ENCODE measurements at places on chromosomes 2 and 18. TPM values are rescaled to one million over a fixed set of nuclear protein-coding genes. Genes with fewer than 3 reads are reported as not detected.

DNA sequence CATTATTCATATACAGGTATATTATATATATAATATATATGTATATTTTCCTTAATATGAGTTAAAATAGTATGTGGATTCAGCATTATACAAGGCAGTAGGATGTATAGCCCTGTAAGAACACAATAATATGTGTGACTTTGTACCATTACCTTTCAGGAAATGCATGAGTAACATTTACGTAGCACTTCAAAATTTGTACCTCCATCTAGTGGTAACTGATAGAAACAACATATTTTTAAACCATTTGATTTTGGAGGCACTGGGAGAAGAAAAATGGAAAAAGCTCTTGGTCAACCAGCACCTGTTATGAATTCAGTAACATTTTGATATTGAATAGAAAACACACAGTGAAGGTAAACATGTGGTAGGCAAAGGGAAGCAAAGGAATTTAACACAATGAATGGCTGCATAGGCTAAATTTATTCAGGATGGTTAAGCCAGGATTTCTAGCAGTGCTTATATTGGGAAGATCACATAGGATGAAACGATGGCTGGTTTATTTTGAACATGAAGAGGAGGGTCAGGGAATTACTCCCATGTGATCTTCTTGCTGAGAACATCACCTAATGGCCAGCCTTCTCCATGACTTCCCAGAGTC is 565.5 kb downstream of the CCDC85A start:
- H3K36me3 ChIP-seq, result no peaks in the 10 kb centered on the region
- no peak overlapping the region for H3K27ac ChIP-seq
- peak; percentile 22 for DNase-seq
- H3K4me3 ChIP-seq, result no peak overlapping the region
- no peaks in the 10 kb centered on the region for H3K27me3 ChIP-seq
- H3K4me1 ChIP-seq, result no peaks in the 10 kb centered on the region

Gene SCTR
- not detected for total RNA-seq

Gene BMP10
- not detected for total RNA-seq

DNA sequence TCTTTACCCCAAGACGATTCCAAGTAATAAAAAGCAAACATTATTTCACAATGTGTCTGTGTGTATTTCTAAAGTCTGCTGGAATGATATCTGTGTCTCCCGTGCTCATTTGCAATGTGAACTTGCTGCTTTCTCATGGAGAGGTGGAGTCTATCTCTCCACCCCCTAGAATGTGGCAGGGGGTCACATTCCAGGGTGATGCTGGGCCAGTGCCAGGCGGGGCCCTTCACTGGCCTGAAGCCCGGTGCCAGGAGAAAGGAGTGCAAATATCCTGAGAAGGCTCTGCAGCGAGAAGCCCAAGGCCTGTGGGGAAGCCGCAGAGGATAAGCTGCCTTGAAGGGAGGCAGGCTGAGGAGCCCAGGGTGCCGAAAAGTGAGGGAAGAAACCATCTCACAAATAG is 26.8 kb upstream of the LDLRAD4 start:
- peaks cover 10% of the 10 kb centered on the region for H3K27me3 ChIP-seq
- no peak overlapping the region for H3K27ac ChIP-seq
- H3K4me3 ChIP-seq, result no peak overlapping the region
- H3K36me3 ChIP-seq, result no peaks in the 10 kb centered on the region
- no peaks in the 10 kb centered on the region for H3K4me1 ChIP-seq
- no peak for DNase-seq

DNA sequence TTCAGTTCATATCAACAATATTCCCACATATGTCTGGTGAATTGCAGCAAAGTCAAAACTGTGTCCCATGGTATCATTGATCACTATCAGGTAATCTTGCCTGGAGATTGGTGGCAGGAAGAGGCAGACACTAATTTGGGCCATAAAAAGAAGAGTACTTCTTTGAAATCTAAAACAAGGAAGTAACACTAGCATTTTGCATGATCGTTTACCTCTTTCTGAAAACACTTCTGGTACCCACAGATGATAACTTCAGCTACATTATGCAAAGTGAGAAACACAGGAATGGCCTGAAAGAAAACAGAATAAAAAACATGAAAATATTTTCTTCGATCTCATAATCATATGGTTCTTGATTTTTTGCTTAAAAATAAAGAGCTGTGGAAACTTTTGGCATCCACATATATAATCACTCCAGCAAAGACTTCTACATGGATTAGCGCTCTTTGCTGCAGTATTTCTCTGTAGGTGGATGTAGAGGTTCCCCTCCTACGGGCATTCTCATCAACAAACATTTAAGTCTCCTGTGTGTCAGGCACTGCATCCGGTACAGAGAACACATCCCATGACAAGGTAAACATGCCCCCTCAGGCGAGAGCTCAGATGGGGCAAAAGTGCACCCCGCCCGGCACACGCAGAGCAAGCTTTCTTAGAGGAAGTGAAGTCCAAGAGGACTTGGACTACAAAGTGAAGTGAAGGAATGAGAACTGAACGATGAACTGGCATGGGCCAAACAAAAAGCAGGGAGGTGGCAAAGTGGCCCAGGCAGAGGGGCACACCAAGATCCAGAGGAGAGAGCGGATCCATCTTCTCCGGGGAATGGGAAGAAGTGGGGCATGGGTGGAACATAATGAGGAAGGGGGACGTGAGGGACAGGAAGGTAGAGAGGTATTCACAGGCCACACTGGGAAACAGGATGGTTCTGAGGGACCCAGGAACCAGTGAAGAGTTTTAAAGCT is 68.0 kb upstream of the RIOK3 start:
- no peaks in the 10 kb centered on the region for H3K36me3 ChIP-seq
- H3K4me3 ChIP-seq, result no peak overlapping the region
- no peak overlapping the region for H3K27ac ChIP-seq
- no peak for DNase-seq
- H3K27me3 ChIP-seq, result no peaks in the 10 kb centered on the region

- no peak for DNase-seq
- no peaks in the 10 kb centered on the region for H3K36me3 ChIP-seq
- no peaks in the 10 kb centered on the region for H3K27me3 ChIP-seq
- H3K27ac ChIP-seq, result no peak overlapping the region
Measured at GRCh38 chr2:232219932-232220331, 158.6 kb upstream of the ALPP start.

DNA sequence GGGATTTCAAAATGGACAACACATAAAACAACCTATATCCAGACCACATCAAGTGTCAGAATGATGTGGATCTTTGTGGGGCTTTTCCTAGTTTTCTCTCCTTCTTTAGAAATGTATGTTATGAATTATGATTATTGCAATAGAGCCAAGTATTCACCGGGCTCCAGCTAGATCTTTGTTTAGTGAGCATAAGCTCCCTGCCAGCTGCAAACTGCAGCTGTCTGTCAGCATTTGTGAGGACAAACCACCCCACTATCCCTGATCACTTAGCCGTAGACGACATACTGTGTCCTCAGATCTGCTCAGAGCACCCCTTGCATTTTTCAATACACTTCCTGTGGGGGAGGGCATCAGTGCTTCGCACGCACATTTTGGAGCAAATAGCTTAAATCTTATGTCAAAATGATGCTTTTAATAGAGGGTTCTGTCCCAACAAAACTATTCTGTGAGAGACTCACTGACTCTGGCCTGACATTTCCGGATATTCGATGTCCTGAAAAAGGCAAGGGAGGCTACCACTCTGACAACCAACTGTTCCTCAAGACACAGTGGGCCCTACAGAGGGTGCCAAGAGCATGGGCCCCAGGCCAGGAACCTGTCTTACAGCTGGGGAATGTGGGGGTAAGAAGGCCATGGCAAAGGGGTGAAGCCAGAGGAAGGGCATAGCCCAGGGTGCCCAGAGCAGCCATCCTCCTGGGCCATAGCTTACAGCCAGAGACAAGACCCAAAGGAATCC is 346.0 kb downstream of the ARHGAP15 start:
- no peak overlapping the region for H3K27ac ChIP-seq
- H3K4me1 ChIP-seq, result peaks cover 31% of the 10 kb centered on the region
- no peak for DNase-seq
- no peak overlapping the region for H3K4me3 ChIP-seq
- H3K27me3 ChIP-seq, result no peaks in the 10 kb centered on the region
- H3K36me3 ChIP-seq, result no peaks in the 10 kb centered on the region

DNA sequence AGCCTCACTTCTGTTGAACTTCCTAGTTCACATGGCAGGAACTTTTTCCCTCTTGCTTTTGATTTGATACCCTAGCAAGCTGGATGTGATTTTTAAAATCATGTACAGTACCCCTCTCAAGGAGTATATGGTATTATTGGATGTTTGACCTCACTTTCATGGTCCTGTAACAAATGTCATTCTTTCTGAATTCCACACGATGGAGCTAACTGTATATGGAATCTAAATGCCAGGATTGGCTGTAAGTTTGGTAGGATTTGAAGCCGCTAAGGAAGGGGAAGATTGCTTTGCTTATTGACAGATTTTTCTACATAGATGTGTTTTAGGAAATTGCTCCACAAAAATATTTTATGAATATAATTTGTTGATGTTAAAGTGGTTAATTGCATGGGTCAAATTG is 18.3 kb downstream of the MAIP1 start:
- H3K4me3 ChIP-seq, result no peak overlapping the region
- H3K36me3 ChIP-seq, result 0 out of 2 replicates have a peak, but pooled peaks cover 5% of the 10 kb centered on the region
- no peak overlapping the region for H3K27ac ChIP-seq
- 0 out of 2 replicates have a peak, but pooled peaks cover 5% of the 10 kb centered on the region for H3K4me1 ChIP-seq
- DNase-seq, result peak; percentile 12
- no peaks in the 10 kb centered on the region for H3K27me3 ChIP-seq

Gene COL4A3
- not detected for total RNA-seq

DNA sequence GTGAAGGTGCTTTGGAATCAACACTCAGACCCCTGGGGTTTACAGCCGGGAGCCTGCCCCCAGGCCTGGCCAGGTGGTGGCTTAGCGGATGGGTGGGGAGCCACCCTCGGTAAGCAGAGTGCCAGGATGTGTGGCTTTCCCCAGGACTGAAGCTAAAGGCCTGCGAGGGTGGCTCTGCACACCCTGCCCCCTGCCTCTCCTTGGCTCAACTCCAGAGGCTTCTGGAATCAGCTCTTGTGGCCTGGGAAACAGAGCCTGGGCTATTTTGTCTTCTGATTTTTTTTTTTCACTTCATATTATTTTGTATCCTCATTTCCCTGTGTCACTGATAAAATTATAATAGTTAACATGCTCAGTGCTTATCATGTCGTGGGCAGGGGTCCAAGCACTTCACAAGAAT is 79.8 kb downstream of the RHOB start:
- H3K4me3 ChIP-seq, result no peak overlapping the region
- H3K4me1 ChIP-seq, result peaks cover 29% of the 10 kb centered on the region
- no peak for DNase-seq
- no peaks in the 10 kb centered on the region for H3K36me3 ChIP-seq
- H3K27ac ChIP-seq, result no peak overlapping the region

- no peak for DNase-seq
- peaks cover 10% of the 10 kb centered on the region for H3K27me3 ChIP-seq
- H3K36me3 ChIP-seq, result no peaks in the 10 kb centered on the region
- peaks cover 5% of the 10 kb centered on the region for H3K4me1 ChIP-seq
Measured at GRCh38 chr2:148909114-148909513, 34.1 kb downstream of the KIF5C start.

Gene BOK
- 338 TPM for total RNA-seq

GRCh38 chr18:26614374-26614773 is 66.0 kb upstream of the KCTD1 start:
- no peak overlapping the region for H3K4me3 ChIP-seq
- H3K36me3 ChIP-seq, result no peaks in the 10 kb centered on the region
- peaks cover 10% of the 10 kb centered on the region for H3K4me1 ChIP-seq
- no peak for DNase-seq
- H3K27ac ChIP-seq, result no peak overlapping the region
- H3K27me3 ChIP-seq, result no peaks in the 10 kb centered on the region

DNA sequence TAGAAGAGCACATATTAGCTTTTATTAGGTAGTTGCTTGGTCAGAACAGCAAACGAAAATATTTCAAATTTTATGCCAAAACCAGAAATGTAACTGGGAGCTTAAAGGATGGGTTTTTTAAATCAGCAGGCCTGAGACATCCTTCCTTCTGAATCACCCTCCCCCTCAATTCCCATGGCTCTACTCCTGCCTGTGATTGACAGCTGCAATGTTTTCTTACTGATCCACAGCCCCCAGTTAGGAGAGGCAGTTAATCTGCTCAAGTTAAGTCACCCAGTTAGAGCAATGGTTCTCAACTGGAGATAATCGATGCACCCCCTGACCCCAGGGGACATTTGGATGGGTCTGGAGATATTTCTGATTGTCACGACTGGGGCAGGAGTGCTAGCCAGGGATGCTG is 24.9 kb downstream of the KCTD18 start:
- H3K36me3 ChIP-seq, result peaks cover 8% of the 10 kb centered on the region
- H3K27me3 ChIP-seq, result no peaks in the 10 kb centered on the region
- H3K27ac ChIP-seq, result no peak overlapping the region
- H3K4me3 ChIP-seq, result no peak overlapping the region

DNA sequence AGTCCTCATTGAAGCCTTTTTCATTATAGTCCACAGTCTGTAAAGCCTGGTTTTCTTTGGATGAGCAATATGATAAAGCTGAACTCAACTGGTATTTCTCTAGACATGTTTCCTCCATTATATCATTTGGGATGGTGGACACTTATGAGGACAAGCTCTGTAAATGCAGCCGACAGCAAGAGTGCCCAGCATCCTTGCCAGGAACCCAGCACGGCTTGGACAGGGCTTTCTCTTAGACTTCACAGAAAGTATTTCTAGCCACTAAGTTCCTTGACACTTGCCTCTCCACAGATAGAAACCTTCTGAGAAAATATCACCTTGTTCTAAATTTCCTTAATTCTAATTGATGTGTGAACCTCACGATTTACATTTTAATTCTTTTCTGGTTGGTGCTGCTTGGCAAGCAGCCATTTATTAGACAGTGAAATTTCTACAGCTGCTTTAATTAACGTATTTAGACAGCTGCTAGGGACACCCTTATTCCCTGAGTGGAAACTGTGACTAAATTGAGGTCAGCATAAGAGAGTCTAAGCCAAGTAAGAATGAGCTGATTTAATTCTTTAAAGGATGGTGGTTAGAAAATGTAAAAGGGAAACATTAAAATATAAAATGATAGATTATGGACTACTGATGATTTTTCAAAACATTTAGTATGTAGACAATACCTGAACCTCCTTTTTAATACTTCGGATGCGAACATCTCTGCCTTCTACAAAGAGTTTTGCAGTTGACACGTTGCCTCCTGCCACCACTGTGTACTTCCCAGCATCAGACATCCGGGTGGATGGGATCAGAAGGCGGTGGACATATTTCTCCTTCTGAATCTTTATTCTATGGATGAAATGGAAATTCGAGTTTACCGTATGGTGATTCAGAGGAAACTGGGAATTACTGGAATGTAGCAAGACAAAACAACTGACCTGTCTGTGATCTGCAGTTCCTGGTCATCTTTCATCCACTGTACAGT is 39.8 kb downstream of the TTN start:
- H3K4me3 ChIP-seq, result no peak overlapping the region
- H3K27ac ChIP-seq, result no peak overlapping the region
- no peak for DNase-seq
- H3K27me3 ChIP-seq, result no peaks in the 10 kb centered on the region
- H3K4me1 ChIP-seq, result peaks cover 6% of the 10 kb centered on the region
- no peaks in the 10 kb centered on the region for H3K36me3 ChIP-seq

Gene GDF7
- 0.03 TPM for total RNA-seq

GRCh38 chr2:5736886-5737285 is 44.7 kb downstream of the SOX11 start:
- no peaks in the 10 kb centered on the region for H3K36me3 ChIP-seq
- no peak overlapping the region for H3K4me3 ChIP-seq
- H3K27ac ChIP-seq, result no peak overlapping the region
- no peaks in the 10 kb centered on the region for H3K27me3 ChIP-seq
